ENCODE measurements at places on chromosomes 16 and 17. TPM values are rescaled to one million over a fixed set of nuclear protein-coding genes. Genes with fewer than 3 reads are reported as not detected.
A peak's percentile ranks its signal among the peaks of the same experiment; 100 is the strongest.

The NPIPB9 gene
- 5.5 TPM for total RNA-seq

The CLEC19A gene
- not detected for total RNA-seq

- DNase-seq, result peak; percentile 86
These were observed 1.6 kb downstream of the MYO1C start for GRCh38 chr17:1490643-1491442.

- DNase-seq, result no peak
These were observed 134.4 kb downstream of the CYLD start for GRCh38 chr16:50876263-50876662.

GRCh38 chr16:52545222-52545897 lies 1.6 kb downstream of the TOX3 start:
- DNase-seq, result no peak

DNA sequence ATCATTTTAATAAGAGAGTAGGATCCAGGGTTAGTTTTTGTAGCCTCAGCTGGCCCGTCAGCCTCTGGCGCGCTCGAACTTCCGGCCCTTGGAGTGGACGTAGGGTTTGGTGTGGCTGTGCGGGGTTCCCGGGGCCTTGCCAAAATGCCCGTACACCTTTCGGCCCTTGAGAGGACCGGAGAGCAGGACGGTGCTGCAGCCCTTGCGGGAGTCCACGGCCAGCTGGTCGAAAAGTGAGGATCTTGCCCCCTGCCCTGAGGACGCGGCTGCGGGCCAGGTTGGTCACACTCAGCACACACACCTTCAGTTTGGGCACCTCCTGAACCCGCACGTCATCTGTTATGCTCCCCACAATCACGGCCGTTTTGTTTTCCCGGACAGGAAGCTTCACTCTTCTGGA lies 42.2 kb upstream of the CNTNAP4 start:
- DNase-seq, result no peak

The RHBDL3 gene
- 0.18 TPM for total RNA-seq

The JPH3 gene
- total RNA-seq, result 0.12 TPM

The GINS2 gene
- total RNA-seq, result 1.1 TPM
